ENCODE measurements at places on chromosomes 3 and 15.

- DNase-seq, result no peak
These were observed 20.4 kb downstream of the BMF start for GRCh38 chr15:40087991-40088928.

DNA sequence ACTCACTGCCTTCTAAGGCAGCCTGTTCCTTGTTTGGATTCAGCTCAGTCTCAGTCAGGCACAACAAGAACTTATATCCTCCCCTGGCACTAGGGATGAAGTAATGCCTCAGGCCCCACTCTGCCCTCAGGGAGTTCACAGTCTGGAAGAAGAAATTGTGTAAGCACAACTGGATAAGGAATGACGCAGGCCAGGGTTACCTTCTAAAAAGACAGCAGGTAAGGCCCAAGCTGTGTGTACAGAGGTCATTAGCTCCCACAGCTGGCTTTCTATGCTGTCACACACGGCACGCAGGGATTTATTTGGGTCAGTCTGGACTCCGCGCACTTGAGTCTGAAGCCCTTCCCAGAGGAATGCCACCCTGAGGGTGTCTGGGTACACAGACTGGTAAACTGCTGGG, 82.9 kb downstream of the IQSEC1 start:
- peak; percentile 47 for DNase-seq

DNA sequence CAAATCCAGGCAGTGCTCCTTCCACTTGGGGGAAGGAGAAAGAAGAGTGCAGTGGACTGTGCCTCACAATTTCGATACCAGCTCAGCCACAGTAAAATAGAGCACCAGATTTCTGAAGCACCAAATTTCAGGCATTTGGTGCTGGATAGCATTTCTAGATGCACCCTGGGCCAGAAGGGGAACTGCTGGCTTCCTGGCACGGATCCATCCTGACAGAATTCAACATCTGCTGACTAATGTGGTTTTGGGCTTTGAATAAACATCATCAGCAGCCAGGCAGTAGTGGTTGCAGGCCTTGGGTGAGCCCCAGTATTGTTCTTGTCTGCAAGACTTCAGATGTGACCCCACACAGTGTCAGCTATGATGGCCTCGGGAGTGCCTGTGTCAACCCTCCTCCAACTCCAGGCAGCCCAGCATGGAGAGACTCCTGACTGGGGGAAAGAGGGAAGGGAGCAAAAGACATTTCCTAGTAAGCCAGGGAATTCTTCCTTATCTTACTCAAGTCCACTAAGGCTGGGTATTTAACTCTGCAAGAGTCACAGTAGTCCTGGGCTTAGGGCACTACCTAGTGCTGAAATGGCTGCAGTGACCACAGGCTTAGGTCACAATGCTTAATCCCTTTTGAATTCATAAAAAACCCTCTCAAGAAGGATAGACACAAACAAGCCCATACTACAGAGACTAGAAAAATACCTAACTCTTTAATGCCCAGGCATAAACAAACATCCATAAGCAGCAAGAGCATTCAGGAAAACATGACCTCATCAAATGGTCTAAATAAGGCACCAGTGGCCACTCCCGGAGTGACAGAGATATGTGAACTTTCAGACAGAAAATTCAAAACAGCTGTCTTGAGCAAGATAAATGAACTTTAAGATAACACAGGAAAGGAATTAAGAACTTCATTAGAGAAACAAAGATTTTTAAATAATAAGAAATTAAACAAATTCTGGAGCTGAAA, 74.7 kb downstream of the SPATA16 start:
- peak; percentile 40 for DNase-seq

- DNase-seq, result peak; percentile 12
These were observed 2.6 kb downstream of the CHCHD6 start for GRCh38 chr3:126706631-126707030.

- DNase-seq, result no peak
These were observed 19.8 kb upstream of the NUDT16 start for GRCh38 chr3:131361464-131362421.
